ENCODE measurements at places on chromosomes 12 and 14.

- peaks cover 45% of the 10 kb centered on the region for H3K36me3 ChIP-seq
- peak overlapping the region; percentile 15 for H3K27ac ChIP-seq
- peaks cover 10% of the 10 kb centered on the region for H3K4me1 ChIP-seq
- no peaks in the 10 kb centered on the region for H3K27me3 ChIP-seq
- H3K4me3 ChIP-seq, result no peak overlapping the region
- DNase-seq, result peak; percentile 52
Measured at GRCh38 chr14:75132382-75133086, 5.7 kb upstream of the NEK9 start.

- no peaks in the 10 kb centered on the region for H3K4me1 ChIP-seq
- no peaks in the 10 kb centered on the region for H3K27me3 ChIP-seq
Measured at GRCh38 chr12:59843260-59843843, 247.5 kb downstream of the SLC16A7 start.

DNA sequence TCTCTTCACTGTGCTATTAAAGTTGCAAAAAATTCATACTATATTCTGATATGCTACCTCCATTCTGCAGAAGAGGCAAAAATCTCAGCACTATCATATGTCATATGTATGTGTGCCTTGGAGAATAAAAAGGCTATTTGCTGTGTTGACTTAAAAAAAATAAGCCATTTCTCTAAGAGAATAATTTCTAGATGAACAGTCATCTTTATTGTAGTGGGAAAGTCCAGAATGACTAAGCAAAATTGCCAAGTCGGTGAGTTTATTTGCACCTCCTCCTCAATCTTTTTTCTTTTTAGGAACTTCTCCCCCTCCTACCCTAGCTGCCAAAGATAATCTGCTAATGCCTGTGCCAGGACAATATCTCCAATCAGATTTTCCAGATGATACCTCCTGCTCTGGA is 353.8 kb upstream of the FAR2 start:
- H3K27ac ChIP-seq, result no peak overlapping the region
- H3K4me3 ChIP-seq, result no peak overlapping the region
- DNase-seq, result no peak
- no peaks in the 10 kb centered on the region for H3K36me3 ChIP-seq
- peaks cover 1% of the 10 kb centered on the region for H3K27me3 ChIP-seq

GRCh38 chr12:106195621-106196027 is 52.2 kb downstream of the CKAP4 start:
- H3K27me3 ChIP-seq, result peaks cover 7% of the 10 kb centered on the region
- peak overlapping the region; percentile 53 for H3K27ac ChIP-seq
